Cardiac fibroblast (primary cell): ENCODE measurements at places on chromosomes 3 and 15.

DNA sequence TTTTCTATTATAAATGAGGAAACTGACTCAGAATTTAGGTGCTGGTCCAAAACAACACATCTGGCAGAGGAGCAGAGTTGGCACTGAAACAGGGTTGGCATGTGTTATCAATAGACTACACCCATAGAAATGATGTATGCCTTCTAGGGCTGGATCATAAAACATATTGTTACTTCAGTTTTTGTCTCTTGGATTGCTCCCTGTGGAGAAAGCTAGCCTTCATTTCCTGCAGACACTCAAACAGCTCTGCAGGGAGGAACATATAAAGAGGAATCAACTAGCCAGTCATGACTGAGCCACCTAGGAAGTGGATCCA, 507 bp upstream of the MRPL3 start:
- peak; percentile 12 for DNase-seq

DNA sequence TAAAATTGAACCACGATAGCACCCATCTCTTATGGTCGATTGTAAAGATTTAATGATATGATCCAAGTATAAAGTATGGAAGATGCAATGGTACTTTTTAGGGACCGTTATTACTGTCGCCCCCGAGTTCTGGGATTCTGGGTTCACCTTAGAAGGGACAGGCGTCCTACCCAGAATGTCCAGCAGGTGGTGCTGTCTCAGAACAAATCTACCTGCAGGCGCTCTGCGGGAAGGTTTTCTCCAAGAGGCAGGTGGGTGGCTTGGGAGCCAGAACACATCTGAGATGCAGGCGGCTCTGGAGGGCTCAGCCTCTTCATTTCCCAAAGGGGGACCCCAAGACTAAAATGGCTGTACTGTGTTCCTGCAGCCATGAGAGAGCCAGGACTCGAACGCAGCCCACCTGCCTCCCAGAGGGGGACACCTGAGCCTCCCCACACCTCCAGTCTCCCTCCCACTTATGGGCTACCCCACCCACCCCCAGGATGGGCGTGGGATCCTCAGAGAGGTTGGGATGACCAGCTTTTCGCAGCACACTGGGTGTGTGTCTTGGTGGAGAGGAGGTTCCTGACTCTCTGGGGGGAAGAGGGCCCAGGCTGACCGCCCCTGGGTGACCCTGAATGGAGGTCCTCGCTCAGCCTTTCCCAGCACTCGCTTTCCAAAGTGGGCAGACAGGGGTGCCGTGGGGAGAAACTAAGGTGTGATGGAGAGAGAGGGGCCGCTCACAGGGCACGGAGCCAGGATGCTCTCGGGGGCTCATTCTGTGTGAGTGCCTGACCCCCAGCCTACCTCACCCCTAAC, 28.1 kb upstream of the CORO2B start:
- peak; percentile 64 for DNase-seq

- DNase-seq, result peak; percentile 91
Observed at GRCh38 chr15:48682942-48683651, 37.6 kb upstream of the FBN1 start.

- DNase-seq, result peak; percentile 81
Observed at GRCh38 chr3:69120879-69121464, 1.4 kb downstream of the LMOD3 start.

DNA sequence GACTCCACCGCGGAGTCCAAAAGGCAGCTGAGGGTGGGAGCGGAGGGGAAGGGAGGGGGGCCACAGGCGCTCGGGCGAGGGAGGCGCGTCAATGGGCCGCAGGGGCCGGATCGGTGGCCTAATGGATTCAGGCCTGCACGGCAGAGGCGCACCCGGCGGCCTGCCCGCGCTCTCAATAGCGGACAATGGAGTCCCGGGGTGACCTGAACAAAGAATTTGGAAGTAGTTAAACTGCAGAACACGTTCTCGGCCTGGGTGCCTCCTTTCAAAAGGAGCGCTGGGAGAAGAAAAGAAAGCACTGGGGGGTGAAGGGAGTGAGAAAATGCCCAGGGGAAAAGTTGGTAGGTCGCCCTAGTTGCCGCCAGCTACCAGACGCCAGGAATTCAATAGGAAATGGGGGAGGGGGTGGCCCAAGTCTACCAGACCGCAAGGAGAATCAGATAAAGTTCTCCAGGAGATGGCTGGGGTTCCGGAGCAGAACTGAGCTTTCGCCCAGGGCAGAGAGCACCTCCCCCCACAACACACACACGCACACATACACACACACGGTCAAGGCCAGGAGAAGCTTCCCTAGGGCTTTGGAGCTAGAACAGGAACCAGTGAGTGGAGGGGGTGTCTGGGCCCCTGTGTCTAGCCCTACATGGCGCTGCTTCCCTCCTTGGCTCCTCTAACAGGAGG, 25.8 kb upstream of the POLG start:
- no peak for DNase-seq

GRCh38 chr15:73955861-73956742, 29.8 kb downstream of the LOXL1 start:
- no peak for DNase-seq
